ENCODE measurements at places on chromosomes 12 and 14. TPM values are rescaled to one million over a fixed set of nuclear protein-coding genes. Genes with fewer than 3 reads are reported as not detected.

NEDD1 gene
- 42.0 TPM for total RNA-seq

- peak; percentile 98 for DNase-seq
Measured at GRCh38 chr12:12999959-13000615, at the start of gene HEBP1. TSS of gene HEBP1 (minus strand) at chr12:13000265. CDS start at chr12:13000114, 151 bp downstream.

- DNase-seq, result no peak
Measured at GRCh38 chr14:66273261-66273832, 212.8 kb upstream of the CCDC196 start.

- DNase-seq, result no peak
Measured at GRCh38 chr12:104294927-104295668, 8.4 kb upstream of the EID3 start.

DNA sequence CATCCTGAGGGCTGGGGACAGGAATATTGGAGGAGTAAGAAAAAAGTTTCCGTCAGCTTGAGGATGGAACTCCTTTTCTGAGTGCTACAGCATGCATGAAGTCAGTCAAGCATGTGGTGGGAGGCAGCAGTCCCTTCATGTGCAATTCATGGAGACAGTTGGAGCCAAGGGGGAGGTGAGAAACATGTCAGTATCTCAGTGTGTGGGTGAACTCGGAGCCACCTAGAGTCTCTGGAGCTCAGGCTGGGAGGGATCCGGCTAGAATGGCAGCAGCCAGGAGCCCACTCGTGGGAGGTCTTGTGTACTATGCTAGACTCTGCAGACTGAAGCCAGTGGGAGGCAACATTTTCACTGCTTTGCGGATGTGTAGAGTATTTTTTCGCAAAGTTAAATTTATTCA is 60.3 kb downstream of the AVPR1A start:
- DNase-seq, result no peak

Data from activated naive CD8-positive, alpha-beta T cell treated with anti-CD3 and anti-CD28 coated beads, Interleukin-2, amount 10 ng/mL, durations not matched to agents 7 days and 5 days (primary cell).